ENCODE measurements at places on chromosomes 5 and 9.

DNA sequence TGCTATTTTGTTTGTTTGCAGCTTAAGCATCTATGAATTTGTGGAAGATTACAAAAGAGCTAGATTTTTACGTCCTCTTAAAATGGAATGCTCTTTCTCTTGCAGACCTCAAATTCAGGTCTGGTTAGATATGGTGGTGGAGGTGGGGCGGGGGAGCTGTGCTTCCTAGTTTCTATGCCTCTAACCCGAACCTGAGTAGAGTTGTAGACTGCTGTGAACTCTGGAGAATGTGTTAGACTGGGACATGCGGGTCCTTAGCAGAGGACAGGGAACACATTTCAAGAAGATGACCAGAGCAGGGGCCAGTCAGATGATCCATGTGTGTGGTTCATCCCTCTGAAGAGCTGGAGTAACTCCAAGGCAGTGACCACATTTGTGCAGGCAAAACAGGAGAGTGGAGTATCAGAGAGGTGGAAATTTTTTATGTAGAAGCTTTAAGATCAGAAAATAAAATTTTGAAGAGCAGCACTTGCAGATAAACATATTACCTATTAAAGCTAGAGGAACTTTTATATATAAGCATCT lies 154.9 kb downstream of the FAM174A start:
- DNase-seq: no peak

- DNase-seq: no peak
These were observed 44.1 kb upstream of the CLINT1 start for GRCh38 chr5:157903117-157903450.

- DNase-seq: peak; percentile 65
These were observed 212.5 kb downstream of the DEPDC1B start for GRCh38 chr5:60487476-60487875.

- no peak for DNase-seq
These were observed 113.1 kb upstream of the SMIM23 start for GRCh38 chr5:171672556-171672955.

GRCh38 chr5:61018062-61018461 lies 73.1 kb downstream of the NDUFAF2 start:
- DNase-seq: no peak

- no peak for DNase-seq
These were observed 81.5 kb upstream of the PANK3 start for GRCh38 chr5:168660691-168661090.

DNA sequence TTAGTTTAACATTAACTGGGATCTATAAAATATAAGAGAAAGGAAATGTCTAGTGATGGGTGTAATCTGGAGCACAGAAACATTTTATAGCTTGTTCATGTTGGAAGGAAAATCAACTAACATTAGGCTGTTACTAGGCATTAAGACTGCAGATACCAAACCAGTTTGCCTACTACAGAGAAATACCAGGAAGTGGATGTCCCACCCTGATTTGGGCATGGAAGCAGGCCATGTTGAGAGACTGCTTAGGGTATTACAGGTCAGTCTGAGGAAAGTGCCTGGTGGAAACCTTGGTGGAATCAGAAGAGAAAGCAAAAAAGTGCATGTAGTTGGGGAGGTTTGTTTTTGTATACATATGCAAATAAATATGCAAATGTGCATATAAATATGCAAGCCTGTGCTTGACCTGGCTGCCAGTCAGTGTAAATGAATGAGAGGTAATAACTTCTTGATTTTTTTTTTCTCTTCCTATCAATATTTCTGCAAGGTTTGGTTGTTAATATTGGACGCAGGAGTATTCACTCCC lies 9.6 kb upstream of the CCDC112 start:
- no peak for DNase-seq

DNA sequence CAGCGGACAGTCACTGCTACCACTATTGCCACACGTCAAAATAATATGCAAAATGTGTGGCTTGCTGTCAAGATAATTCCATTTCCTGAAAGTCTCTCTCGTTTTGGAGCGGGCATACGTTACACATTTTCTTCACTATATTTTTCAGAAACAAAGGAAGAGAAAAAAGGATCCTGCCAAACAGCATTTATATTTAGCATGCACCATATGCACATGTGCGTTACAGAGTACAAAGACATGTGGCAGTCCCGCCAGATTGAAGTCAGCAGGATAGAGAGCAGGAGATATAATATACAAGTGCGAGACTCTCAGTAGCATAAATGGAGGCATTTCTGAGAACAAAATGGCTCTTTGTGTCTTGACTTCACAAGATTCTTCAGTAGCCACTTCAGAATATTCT lies 221.6 kb upstream of the KIF2A start:
- no peak for DNase-seq

DNA sequence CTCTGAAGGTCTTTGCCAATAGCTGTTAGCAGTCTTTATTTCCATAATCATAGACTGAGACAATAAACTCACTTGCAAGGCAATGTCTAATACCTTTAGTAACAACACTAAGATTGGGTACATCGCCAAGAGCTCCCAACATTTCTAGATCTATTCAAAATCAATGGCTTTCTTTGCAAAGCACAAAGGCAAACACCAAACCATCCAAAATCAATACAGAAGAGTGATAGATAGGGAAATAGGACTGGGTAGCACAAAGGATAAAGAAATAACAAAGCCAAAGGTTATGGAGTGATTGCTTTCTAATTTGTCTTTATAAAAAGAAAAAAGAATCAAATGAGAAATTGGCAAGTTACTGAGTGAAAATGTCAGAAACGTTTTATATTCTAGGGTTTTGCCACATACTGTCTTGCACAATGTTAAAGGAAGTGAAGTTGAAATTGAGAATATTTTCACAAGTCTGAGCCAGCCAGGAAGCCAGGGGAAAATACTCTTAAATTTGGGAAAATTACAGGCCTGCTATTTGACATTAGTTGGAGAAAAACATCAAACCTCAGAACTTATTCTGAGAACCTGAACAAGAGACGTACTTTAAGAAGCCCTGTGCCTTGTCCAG lies 53.3 kb upstream of the LHFPL2 start:
- DNase-seq: no peak

- no peak for DNase-seq
These were observed 118.0 kb upstream of the RAI14 start for GRCh38 chr5:34538026-34538672.

DNA sequence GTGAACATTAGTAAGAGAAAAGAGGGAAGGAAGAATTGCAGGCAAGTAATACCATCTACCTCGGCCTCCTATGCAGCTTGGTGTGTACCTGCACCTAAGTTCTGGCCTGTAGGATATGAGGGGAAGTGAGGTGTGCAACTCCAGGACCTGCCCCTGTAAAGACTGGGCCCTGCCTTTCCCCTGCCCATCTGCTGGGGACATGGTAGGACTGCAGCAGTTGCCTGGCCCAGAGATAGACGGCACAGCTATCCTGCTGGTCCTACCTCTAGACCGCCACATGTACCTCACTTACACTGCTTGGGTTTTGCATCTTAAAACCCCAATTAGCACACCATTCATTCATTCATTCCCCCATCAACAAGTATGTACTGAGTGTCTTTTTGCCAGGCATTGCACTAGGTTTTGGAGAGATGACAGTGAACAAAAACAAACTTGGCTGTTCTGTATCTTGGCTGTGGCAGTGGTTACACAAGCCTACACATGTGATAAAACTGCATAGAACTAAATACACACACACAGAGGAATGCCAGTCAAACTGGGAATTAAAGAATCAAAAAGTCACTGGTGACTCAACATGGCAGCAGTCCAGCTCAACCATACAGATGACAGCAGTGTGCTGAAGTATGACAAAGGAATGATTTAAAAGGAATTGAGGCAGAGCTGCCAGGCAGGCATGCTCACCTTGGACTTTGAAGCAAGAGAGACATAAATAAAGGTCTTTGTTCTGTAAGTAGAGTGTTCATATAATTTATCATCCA lies 23.3 kb upstream of the MGAT1 start:
- no peak for DNase-seq

GRCh38 chr5:90518661-90519060 lies 10.7 kb downstream of the LYSMD3 start:
- no peak for DNase-seq

- DNase-seq: no peak
These were observed 306.6 kb downstream of the FBXL7 start for GRCh38 chr5:15806613-15807012.

- no peak for DNase-seq
These were observed 205.7 kb upstream of the RIOK2 start for GRCh38 chr5:97388794-97389193.

- DNase-seq: no peak
These were observed 174.0 kb downstream of the RAPGEF6 start for GRCh38 chr5:131460867-131461572.

- DNase-seq: no peak
These were observed 473.7 kb upstream of the KLF4 start for GRCh38 chr9:107963246-107963645.

- DNase-seq: no peak
These were observed 4.8 kb downstream of the HBEGF start for GRCh38 chr5:140341591-140341990.

GRCh38 chr5:43215073-43215631 lies 23.1 kb downstream of the NIM1K start:
- peak; percentile 62 for DNase-seq

DNA sequence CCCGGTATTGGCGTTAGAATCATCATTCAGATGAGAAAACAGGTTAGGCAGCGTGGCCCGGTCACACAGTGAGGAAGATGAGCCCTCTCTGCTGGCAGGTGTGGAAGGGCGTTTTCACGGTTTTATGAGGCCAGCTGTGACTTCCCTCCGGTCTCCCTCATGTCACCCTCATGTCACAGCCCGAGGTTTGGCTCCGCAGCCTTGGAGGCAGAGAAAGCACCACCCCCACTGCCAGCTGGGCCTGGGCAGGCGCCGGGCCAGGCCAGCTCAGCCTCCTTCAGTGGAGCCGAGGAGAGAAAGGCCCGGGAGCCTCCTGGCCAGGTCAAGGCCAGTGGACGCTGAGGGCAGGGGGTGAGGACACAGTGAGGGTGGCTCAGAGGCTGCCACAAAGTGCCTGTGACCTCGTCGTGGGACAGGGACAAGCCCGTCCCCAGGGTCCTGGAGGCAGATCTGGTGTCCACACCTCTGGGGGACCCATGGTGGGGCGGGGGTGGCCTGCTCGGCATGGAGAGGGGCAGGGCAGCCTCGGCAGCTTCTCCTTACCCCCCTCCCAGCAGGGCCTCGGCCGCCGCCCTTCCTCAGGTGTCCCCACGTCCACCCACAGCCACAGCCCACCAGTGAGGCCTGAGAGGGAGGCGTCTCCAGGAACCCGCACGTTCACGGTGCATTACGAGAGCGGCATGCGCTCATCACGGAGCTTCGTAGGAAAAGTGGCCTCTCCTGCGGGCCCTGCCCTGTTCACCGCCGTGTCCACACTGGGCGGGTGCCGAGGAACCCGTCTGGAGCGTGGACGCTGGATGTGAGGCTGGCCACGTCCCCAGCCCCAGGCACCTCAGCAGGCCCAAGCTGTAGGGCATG lies 32.2 kb downstream of the EXD3 start:
- DNase-seq: no peak

DNA sequence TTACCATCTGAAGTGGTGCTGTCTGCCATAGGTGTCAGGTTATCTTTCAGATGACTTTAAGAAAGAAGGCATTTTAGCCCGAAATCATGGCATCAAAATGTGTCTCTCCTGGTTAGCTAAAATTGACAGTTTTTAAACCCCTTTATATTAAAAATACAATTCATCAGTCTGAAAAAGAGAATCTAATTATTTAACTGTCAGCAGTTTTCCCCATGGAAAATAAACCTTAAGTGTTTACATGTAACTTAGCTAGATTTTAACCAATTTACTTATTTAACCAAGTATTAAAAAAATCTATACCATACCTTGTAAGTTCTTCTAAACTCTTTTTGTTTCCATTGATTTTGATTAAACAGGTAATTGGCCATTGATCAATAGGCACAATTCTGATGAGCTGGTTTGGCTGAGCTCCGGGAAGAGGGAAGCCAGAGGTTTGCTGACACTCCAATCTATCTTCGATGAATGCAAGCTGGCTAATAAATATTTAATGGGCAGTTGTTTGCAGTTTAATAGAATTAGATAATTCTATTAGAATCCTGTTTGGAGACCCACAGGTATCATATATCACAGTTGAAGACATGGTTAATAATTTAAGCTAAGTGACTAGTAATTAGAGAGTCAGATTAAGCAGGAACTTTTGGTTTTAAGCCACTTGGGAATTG lies 114.0 kb downstream of the MAT2B start:
- no peak for DNase-seq

- DNase-seq: no peak
These were observed 335.6 kb downstream of the ZNF608 start for GRCh38 chr5:124410539-124411488.

GRCh38 chr5:128274441-128274840 lies 190.9 kb downstream of the SLC12A2 start:
- DNase-seq: no peak

GRCh38 chr5:476102-476813 lies 33.3 kb downstream of the EXOC3 start:
- DNase-seq: no peak

DNA sequence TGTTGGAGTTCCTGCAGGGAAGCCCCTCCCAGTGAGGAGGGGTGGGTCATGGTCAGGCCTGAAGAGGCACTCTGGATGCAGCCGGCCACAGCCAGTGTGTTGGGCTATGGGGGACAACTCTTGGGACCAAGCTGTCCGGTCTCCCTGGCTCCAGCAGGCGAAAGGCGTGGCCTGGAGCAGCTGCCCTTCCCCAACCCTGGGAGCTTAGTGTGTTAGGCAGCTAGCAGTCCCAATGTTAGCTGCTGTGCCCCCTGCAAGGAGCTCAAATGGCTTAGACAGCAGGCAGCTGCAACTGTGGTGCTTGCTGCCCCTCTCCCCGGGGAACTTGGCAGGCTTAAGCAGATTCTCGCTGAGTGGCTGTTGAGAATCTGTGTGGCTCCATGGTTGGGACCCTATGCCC lies 67.5 kb upstream of the ACTBL2 start:
- DNase-seq: no peak

DNA sequence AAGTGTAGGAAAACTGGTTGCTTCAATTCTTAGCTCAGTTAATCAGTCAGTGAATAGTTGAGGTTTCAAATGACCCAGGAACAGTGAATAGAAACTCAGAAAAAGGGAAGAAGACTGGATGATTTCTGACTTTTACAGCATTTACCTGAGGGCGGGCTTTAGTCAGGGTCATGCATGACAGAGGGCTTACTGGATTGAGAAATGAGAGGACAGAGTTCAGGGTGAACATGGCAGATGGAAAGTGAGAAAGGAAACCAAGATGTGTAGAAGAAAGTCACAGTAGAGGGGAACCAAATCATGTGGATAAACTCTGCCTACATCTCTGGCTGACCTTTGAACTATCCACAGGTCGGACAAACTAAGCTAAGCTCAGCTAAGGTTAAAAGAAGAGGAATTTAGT lies 596.0 kb downstream of the SEMA5A start:
- DNase-seq: no peak

DNA sequence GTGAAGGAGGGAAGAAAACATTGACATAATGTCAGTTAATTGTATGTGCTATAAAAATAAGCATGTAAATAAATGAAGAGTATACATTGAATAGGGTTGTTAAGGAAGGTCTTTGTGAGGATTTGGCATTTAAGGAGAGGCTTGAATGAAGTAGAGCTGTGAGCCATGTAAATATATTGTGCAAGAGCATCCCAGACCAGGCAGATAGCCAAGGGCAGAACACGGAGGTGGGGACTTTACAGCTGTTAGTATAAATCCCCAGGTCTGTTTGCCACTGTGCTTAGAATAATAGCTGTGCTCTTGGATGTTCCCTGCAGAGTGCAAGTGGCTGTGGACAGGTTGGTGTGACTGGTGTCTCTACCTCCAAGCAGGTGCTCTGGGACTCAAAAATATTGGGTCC lies 211.7 kb downstream of the LRRC70 start:
- no peak for DNase-seq

- peak; percentile 32 for DNase-seq
These were observed at the start of gene F2RL1 for GRCh38 chr5:76818844-76819831. Gene F2RL1, plus strand, starts transcription at chr5:76819030. Its CDS starts 153 bp downstream, at chr5:76819183.

- DNase-seq: no peak
These were observed 695.1 kb downstream of the NR2F1-AS1 start for GRCh38 chr5:92885950-92886349.

All from DMS79 (cell line).